ENCODE measurements at places on chromosomes 7 and 10.

DNA sequence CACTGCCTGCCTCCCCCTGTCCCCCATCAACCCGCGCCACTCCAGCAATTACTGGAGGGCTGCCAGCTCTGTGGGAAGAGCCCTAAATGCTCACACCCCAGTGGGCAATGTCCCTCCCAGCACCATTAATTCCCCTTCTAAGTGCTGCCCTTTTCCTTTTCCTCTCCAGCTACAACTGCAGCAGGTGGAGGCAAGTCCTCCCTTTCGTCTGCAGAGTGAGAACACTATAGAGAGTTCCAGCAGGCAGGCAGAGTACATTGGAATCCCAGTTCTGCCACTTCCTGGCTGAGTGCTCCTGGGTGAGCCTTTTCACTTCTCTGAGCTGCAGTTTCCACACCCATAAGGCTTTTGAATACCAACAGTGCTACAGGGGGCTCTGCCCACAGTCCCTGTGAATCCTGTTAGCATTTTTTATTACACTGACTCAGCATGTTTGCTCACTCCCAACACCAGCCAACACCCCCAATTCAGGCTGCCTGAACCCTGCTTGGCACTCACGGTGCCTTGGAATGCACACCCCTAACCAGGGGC lies 447.0 kb downstream of the GRID1 start:
- no peak for DNase-seq

GRCh38 chr7:42982604-42983115 lies 50.5 kb downstream of the MRPL32 start:
- DNase-seq = no peak

DNA sequence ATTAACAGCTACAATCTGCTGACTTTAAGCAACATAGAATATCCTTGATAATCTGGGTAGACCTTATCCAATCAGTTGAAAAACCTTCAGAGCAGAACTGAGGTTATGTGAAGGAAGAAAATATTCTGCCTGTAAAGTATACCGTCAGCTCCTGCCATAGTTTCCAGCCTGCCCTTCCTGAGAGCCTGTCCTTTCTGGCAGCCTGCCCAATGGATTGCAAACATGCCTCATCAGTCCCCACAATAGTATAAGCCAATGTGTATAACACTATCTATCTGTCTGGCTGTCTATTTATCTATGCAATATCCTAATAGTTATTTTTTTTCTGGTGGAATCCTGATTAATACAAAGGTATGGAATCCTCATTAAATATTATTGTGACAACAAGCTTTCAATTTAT lies 489.2 kb upstream of the KCND2 start:
- DNase-seq = no peak

- no peak for DNase-seq
Measured at GRCh38 chr7:113289140-113289740, 170.9 kb upstream of the SMIM30 start.

DNA sequence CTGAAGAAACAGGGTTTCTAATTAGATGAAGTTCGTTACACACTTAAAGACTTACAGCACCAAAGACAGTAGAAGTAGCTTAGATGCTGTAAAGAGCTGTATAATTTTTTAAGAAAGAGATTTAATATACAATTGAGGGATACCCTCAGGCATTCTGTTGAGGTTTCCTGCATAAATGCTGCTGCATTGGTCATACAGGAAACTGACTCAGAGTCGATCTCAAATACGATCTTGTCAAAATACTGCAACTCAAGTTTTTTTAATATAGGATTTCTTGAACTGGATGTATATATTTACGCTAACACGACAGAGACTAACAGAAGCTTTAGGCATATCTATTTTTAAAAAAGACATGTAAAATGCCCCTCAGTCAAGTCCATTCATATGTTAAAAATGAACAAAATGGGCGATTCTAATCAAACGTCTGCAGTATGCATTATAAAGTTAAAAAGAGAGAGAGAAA lies 2.4 kb upstream of the ARID5B start:
- DNase-seq = no peak

DNA sequence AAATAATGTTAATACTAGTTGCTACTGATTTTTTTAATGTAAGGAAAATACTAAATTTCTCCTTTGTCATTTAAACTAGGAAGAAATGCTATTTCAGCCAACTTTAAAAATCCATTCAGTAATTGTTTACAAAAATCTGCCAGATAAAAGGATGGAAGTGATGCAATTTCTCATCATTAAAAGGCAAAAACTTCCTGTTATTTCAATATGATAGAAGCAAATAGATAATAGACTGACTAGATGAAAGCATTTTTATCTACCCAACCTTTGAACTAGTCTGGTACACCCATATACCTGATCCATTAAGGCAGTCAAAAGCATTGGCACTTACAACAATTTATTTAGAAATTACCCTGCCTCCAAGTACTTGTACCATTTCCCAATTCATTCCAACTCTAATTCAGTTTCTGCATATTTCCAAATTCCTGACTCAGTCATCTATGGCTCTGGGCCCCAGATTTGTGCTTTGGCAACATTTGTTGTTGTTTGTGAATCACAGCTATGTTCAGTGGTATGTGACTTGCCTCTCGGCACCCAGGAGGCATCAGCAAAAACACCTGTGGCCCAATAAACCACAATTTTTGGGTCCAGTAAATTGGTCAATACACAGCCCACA lies 482.6 kb upstream of the SEMA3A start:
- DNase-seq = no peak

- DNase-seq = no peak
Measured at GRCh38 chr10:127456122-127456521, 93.0 kb upstream of the NPS start.

- no peak for DNase-seq
Measured at GRCh38 chr7:16398146-16399017, 23.0 kb downstream of the CRPPA start.

DNA sequence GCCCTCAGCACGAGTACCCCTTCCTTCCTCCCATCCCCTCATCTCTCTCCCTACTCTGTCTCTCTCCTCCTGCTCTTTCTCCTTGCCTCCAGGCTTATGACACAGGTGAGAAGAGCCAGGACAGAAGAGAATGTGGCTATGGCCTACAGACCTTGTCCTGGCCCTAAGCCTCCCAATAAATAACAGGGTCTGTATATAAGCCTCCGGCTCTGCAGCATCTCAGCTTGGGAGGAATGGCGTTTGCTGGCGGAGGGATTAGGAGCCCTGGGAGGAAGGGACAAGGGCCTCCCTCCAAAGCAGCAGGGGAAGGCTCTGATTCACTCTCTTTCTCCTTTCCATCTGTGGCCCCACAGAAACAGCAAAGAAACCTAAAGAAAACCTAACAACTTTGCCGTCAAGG lies 45.8 kb downstream of the COL13A1 start:
- no peak for DNase-seq

DNA sequence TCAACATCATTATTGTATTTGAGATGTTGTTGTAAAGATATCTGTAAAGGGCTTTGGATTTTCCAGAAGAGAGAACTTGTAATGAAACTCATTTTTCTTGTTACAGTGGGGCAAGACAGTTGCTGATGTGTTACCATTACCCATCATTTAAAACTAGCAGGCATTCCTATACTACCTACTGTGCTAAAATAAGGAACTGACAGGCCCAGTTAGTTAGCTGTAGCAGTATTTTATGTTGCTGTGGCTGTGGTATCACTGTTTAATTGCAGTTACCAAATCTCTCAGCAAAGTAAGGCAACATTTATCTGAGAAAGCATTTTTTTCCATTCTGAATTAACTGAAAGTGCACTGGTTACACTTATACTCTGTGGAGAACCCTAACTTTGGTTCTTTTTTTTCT lies 9.9 kb downstream of the ST7 start:
- no peak for DNase-seq

DNA sequence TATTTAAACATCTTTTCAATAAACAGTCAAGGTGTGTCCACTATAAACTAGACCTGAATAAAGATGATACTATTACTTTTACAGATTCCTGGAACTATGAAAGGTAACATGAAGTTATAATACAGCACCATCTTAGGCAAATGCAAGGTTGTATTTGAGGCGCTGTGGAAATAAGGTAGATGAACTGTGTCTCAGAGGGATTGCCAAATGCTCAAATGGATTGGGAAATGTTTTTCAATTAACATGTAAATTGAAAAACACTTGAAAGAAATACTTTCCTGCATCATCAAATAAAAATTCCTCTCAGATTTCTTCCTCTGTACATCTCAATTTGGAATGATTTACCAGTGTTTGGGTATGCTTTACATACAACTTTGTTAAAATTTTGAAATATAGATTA lies 139.4 kb downstream of the DKK1 start:
- DNase-seq = no peak

DNA sequence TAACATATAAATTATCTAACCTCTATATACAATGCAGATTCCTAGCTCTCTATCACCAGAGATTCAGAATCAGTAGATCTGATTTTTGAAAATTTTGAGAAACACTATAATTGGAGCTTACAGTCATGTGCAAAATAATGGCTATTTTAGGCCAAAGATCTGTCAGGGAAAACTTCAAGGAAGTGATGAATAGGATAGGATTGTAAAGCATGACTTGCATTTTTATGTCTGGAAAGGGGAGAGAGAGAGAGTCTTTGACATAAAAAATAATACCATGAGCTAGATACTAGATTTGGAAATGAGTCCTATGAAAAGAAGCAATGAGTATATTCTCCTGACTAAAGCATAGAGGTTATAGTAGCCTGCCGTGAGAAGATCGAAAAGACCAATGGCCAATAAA lies 181.1 kb downstream of the SDHAF3 start:
- no peak for DNase-seq

DNA sequence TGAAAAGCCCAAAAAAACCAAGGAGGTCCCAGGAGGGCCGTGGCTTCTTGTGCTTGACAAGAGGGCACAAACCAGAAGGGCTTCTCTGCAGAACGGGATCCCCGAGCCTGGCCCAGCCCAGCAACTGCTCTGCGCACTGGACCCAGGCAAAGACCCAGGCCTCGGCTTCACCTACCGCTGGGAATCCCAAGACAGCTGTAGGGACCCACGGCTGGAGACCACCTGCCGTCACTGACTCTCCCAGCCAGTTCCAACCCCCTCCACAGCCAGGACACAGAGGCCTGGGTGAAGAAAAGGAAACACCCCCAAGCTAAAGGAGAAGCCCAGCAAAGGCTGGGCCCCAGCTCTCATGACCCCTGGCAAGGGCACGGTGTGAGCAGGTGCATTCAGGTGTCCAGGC lies 24.3 kb downstream of the PDGFA start:
- no peak for DNase-seq

GRCh38 chr10:49766484-49766883 lies 4.4 kb upstream of the OGDHL start:
- DNase-seq = no peak

- DNase-seq = no peak
Measured at GRCh38 chr7:44489955-44490350, 505 bp downstream of the NUDCD3 start.

GRCh38 chr7:140027858-140028257 lies 34.9 kb downstream of the PARP12 start:
- no peak for DNase-seq

- no peak for DNase-seq
Measured at GRCh38 chr10:60446851-60447250, 57.2 kb upstream of the ANK3 start.

- DNase-seq = no peak
Measured at GRCh38 chr7:54338319-54338718, 203.9 kb upstream of the VSTM2A start.

- DNase-seq = no peak
Measured at GRCh38 chr10:1120801-1121211, 64.6 kb downstream of the WDR37 start.

- DNase-seq = no peak
Measured at GRCh38 chr7:155190688-155191087, 107.0 kb upstream of the INSIG1 start.

- no peak for DNase-seq
Measured at GRCh38 chr10:67539312-67539711, 156.7 kb downstream of the CTNNA3 start.

DNA sequence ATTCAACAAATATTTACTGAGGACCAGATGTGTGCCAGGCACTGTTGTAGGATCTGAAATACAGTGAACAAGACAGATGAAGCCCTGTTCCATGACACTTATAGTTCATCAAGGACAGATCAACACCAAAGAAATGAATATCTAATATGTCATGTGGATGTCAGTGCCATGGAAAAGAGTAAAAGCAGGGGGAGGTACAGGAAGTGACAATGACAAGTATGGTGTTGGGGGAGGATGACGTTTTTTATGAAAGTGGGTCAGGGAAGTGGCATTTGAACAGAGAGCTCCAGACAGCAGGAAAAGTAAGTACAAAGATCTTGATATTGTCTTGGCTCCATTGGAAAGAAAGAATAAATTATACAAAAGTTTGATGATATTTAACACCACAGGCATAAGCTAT lies 7.0 kb upstream of the SFMBT2 start:
- no peak for DNase-seq

DNA sequence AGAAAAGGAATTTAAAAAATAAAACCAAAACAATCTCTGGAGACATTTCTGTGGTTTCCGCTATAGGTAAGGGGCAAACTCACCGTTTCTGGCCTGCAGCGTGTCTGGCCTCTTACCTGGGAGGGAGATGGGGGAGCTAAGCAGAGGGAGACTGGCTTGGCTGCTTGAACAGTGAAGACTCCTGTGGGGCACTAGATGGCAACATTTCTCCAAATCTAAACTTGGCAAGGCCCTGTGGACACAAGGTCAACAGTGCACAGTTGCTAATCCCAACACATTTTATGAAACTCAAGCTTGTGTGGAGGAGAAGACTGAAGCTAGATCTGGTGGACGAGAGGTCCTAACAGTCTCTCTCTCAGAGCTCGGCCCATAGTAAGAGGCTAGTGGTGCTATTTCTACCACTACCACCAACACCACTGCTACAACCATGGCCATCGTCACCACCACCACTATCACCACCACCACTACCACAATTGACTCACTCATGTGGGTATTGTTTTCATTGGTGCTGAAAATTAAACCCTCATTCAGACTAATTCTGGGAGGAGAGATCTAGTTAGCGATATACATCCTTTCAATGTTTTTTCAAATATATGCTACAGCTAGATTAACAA lies 28.4 kb upstream of the CDHR3 start:
- DNase-seq = no peak

- DNase-seq = no peak
Measured at GRCh38 chr10:98410759-98411158, 4.2 kb downstream of the PYROXD2 start.

GRCh38 chr10:22911889-22912762 lies 15.7 kb upstream of the ARMC3 start:
- DNase-seq = no peak

- no peak for DNase-seq
Measured at GRCh38 chr7:132424821-132425724, 151.2 kb downstream of the PLXNA4 start.

DNA sequence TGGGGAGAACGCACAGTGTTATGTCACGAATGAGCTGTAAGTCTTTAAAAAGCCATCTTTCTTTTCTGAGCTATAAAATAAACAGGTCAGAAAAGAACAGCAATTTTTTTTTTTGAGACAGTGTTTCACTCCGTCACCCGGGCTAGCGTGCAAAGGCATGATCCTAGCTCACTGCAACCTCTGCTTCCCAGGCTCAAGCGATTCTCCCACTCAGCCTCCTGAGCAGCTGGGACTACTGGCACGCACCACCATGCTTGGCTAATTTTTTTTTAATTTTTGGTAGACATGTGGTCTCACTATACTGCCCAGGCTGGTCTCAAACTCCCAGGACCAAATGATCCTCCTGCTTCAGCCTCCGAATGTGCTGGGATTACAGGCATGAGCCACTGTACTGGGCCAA lies 58.6 kb downstream of the PPP1R3C start:
- DNase-seq = no peak

Data from cerebellar nuclear complex (tissue), 1 donor.